ENCODE measurements at places on chromosomes 1 and 21.

- DNase-seq = no peak
These were observed 4.0 kb downstream of the CRNN start for GRCh38 chr1:152410028-152410427.

DNA sequence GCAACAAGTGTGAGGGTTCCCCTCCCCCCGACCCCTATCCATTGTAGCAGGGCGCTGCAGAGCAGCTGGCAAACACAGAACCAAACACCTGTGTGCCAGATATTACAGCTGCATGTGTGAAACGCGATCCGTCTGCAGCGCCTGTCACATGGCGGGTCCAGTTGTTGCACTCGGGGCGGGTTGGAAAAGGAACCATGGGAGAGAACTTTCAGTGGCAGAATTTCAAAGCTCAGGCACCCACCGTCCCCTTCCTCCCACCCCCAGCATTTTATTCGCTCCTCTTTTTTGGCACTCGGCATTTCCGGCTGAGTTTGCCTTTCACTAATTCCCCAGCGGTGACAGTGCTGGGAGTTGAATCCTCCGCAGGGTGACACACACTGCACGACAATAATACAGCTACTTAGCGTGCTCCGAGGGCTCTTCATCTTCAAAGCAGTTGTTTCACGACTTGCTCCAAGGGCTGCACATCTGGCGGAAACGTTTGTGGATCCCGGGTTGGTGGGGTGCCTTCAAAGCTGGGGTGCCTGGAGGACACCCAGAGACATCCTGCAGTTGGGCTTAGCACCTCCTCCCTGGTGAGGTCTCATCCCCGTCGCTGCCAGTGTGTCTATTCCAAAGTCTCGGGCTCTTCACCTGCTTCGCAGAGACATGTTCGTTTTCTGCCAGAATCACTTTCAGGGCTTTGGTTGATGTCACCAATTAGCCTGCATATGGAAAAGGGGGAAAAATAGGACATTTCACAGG lies 180.7 kb downstream of the ZBTB18 start:
- no peak for DNase-seq

- DNase-seq = no peak
These were observed 81.7 kb downstream of the MAN1C1 start for GRCh38 chr1:25698252-25698651.

DNA sequence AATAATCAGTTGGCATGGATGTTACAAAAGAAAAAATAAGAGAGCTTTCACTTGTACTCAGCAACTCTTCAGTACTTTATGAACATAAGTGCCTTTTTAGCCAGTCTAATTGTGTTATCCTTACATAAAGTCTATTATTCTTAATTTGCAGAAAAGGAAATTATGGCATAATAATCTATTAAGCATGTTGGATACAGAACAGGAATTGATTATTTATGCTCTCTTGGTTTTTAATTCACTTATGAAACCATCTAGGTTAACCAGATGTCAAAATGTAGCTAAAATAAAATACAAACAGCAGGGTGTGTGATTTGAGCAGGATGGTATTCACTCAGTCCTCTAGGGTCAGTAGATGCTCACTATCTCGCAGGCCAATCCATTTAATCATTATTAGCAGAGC lies 79.7 kb downstream of the PLPPR5 start:
- no peak for DNase-seq

- DNase-seq = no peak
These were observed 42.7 kb downstream of the CENPF start for GRCh38 chr1:214645712-214646111.

DNA sequence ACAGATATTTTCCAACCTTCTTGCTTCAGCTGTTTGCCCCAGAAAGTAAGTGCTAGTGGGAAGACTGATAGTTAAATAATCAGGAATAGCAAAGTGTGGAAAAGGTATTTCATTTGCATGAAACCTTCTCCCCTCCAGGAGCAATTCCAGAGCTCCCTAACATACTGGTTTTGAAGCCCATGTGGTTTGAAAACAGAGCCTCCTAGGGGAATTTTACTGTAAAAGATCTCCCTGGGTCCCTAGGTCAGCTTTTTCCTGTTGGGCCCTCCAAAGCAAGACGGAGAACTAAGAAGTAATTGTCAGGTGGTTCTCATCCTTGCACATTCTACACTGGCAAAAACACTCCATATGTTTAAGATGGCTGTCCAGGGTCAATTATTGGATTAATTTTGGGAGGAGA lies 218.7 kb upstream of the FOXD3 start:
- DNase-seq = no peak

- no peak for DNase-seq
These were observed 295.8 kb downstream of the MATN1 start for GRCh38 chr1:30427545-30427944.

- peak; percentile 31 for DNase-seq
These were observed 16.2 kb upstream of the TTLL10 start for GRCh38 chr1:1157426-1157913.

- DNase-seq = no peak
These were observed 987.8 kb upstream of the ADAMTS5 start for GRCh38 chr21:27954543-27955165.

DNA sequence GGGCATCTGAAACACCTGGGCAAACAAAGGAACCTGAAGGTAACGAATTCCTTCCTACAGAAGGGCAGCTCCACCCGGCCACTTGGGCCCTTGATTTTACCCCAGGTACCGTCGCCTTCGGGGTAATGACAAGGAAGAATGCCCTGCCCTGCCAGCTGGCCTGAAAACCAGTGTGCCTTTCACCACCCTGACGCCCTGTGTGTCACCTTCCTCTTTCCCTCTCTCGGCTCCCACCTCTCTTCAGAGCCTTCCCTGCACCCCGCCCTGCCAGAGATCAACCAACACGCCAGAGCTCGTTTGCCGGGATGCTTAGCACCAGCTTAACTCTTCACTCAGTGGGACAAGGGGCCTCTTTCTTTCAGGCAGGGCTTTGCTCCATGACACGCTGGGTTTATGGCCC lies 86.0 kb downstream of the SIM2 start:
- DNase-seq = no peak

DNA sequence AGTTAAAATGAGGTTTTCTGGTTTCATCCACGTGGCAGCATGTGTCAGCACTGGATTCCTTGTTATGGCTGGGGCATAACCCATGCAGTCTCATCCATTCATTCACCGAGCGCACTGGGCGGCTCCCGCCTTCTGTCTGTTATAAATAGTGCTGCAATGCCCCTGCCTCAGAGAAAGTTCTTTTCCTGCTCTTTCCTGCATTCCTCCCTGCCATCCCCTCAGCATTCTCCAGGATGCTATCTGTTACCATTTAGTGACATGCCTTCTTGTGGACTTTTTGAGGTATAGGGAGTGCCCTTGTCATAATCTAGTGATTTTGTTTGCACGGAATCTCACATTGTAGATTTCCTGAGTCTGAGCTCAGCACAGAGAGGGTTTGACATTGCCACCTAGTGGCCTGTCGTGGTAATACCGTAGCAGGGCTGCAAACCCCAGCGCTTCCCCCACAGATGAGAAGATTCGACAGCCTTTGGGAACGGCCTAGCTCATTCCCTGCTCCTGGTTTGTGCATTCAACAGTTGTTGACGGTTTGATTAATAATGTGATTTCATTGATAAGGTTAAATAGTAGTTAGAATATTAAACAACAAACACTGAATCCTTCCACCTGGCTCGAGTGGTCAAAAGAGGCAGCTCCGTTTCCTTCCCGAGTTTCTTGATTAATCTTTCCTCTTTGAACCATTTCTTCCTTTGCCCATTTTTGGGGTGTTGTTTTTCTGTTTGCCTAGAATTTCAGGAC lies 46.3 kb downstream of the UMODL1 start:
- peak; percentile 65 for DNase-seq

DNA sequence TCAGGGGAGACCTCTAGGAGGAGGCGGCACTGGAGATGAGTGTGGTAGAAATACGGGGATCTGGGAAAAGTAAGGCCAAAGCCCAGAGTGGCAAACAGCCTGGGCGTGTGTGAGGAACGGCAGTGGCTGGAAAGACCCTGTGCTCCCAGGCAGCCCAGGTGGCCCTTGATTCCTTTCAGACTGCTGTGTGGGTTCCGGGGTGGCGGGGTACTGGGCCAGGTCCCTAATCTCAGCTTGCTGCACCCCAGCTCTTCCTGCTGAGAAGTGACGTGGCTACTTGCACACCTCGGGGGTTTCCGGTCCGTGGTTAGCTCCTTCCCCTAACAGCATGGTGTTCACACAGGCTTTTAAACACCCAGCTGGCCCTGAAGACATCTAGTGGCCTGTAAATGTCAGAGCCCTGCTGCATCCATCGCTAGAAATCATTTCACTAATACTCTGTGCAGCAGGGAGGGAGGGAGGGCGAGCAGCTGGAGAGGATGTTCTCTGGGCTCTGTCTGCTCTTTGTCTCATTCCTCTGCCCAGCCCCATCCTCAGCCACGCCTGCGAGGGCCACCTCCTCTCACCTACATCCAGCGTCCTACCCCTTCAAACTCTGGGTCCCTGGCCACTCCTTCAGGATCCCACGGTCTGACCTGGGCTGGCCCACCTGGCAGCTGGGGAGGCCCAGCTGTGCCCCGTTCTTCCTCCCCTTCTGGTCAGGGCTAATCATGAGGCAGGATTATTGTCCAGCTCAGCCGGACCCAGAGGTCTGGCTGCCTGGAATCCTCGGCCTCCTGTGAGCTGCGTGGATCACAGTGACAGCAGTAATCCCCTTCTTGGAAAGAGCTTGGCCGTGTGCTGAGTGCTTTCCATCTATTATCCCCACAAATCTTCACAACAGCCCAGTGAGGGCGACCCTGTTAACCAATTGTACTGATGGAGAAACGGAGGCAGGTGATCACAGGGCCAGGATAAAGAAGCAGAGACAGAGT lies 7.2 kb downstream of the ZDHHC18 start:
- DNase-seq = peak; percentile 80

- no peak for DNase-seq
These were observed 109.8 kb downstream of the HMCN1 start for GRCh38 chr1:185843986-185844385.

GRCh38 chr1:230301822-230302221 lies 124.3 kb downstream of the PGBD5 start:
- DNase-seq = no peak

GRCh38 chr21:44618504-44618903 lies 6.6 kb downstream of the KRTAP10-8 start:
- DNase-seq = no peak

DNA sequence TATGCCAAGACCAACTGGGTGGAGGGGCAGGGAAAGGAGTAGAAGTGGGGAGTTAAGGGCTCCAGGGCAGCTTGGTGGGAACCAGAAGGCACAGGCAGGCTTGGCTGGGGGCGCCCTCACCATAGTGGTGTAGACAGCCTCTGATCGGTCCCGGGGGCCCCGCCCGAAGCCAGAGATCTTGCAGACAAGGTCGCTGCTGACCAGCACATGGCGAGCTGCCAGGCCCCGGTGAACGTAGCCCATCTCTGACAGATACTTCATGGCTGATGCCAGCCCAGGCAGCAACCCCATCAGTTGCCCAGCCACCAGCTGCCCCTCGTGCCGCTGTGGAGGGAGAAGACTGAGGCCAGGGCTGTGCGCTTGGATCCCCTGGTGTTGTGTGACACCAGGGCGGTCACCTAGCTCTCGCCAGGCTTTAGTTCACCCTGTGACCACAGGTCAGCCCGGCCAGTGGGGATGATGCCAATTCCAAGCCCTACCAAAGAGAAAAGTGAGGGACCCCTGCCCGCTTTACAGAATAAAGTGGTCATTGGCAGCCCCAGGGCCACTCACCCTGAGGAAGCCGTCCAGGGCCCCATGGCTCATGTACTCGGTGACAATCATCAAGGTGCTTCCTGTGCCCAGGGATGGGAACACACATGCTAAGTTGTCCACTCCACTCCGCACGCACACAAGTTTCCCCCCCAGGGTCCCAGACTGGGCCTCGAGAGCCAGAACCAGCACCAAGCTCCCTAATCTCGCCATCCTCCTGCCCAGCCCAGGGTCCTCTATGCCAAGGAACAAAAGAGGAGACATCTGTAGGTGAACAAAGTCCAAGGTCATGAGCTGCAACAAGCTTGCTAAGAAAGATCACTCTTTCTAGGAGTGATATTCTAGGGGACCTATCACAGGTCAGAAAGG lies 28.2 kb downstream of the CDCA8 start:
- no peak for DNase-seq

DNA sequence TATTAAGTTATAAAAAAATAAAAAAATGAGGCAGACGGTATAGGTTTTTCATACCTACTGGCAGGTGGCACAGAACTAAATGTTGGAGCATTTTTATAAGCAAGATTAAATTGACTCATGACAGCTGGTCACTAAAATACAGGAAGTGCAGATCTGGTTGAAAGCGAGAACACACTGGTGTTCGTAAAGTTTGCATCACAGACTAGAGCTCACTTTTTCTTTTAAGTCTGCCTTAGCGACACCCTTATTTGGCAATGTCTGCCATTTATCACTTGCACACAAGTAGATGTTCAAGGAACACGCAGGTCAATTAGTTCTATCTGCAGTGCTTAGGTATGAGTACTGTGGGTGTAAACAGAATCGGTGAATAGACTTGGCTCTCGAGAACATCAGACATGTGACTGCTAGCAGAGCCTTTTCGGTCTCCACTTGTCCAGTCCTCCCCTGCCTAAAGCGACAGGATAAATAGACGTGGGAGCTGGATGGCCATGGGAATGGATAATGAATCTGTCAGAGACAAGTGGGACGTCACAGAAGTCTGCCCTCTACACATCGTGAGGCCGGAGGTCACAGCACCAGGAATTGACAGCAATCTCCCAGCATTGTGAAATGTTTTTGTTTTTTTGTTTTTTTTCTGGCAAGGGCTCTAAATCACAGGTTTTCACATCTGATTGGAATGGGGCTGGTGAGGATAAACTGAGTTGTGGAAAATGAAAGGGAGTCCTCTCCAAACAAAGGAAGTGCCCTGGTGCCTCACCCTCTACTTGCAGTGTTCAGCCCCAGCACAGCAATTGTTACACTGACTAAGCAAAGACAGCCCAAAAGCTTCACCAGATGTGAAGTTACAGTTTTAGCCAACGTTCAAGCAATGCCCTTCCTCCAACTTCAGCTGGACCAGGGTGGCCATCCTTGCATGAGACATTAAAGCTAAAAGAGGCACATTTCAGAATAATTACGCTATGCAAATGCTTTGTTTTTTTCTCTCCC lies 248.9 kb downstream of the NTNG1 start:
- DNase-seq = no peak

DNA sequence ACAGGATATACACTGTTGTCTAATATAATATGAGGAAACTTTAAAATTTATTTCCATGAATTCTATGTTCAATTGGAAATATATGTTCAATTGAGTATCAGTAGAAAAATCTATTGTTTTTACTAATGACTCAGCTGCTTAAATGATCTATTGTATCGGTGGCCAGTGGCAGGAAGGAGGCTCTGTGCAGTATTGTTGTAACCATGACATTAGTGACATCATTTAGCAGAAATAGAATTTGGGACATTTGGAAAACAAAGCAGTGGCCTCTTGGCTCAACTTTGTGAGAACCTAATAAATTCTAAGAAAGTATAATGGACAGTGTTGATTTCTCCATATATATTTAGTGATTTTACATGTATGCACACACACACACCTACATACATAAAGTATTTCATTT lies 257.4 kb downstream of the PDE4B start:
- DNase-seq = no peak
